D721Med (cell line): ENCODE measurements at places on chromosomes 2 and 18.

DNA sequence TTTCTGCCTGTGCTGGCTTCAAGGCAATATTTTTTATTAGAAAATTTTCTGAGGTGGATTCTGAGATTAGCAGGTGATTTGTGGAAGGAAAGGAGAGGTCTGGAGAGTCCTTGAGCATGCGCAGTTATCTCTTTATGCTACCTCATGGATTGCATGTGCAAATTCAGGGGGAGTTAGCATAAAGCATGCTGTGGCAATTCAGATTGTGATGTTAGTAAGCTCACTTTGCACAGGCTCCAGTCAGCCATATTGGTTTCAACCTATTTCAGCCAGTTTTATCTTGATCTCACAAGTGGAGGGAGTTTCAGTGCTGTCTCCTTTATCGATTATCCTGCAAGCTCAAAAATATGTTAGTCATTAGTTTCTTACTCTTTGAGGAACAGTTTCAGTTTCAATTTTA lies 2012.3 kb upstream of the PIK3C3 start:
- no peak for DNase-seq

DNA sequence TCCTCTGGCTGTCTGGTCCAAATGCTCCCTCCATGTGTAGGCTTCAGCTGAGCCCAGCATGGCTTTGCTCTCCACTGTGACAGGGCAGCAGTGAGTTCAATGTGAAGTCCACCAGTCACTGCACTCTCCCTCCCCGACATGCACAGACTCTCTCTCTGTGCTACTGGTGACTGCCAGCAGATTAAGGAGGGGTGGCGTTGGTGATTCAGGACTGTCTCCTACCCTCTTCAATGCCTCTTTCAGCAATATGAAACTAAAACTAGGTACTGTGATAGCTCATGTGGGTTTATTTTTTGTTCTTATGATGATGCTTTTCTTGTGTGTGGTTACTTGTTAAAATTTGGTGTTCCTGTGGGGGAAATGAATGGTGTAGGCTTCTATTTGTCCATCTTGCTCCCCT lies 201.0 kb upstream of the RBMS1 start:
- DNase-seq: no peak

DNA sequence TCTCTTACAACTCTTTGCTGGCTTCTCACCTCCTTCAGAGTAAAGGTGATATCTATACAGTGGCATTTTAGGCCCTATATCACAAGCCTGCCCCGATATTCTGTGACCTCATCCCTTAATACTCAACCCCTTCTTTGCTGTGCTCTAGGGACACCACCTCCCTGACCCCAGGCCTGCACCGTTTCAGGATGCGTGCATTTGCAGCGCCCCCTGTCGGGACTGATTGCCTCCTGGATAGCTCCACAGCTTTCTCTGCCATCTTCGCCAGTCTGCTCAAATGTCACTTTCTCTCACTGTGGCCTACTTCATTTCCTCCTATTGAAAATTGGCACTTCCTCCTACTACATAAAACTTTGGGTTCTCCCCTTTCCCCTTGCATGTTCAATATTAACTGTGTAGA lies 289.6 kb downstream of the SOCS6 start:
- DNase-seq: no peak

GRCh38 chr2:174874085-174874484 lies 109.8 kb upstream of the CHRNA1 start:
- DNase-seq: no peak

- no peak for DNase-seq
These were observed 124.2 kb upstream of the MEX3C start for GRCh38 chr18:51321696-51322095.
